Stimulated activated CD8-positive, alpha-beta memory T cell treated with anti-CD3 and anti-CD28 coated beads, Interleukin-7, amount 100 ng/mL, for 48 hours (primary cell): ENCODE measurements at places on chromosomes 3 and 15.

DNA sequence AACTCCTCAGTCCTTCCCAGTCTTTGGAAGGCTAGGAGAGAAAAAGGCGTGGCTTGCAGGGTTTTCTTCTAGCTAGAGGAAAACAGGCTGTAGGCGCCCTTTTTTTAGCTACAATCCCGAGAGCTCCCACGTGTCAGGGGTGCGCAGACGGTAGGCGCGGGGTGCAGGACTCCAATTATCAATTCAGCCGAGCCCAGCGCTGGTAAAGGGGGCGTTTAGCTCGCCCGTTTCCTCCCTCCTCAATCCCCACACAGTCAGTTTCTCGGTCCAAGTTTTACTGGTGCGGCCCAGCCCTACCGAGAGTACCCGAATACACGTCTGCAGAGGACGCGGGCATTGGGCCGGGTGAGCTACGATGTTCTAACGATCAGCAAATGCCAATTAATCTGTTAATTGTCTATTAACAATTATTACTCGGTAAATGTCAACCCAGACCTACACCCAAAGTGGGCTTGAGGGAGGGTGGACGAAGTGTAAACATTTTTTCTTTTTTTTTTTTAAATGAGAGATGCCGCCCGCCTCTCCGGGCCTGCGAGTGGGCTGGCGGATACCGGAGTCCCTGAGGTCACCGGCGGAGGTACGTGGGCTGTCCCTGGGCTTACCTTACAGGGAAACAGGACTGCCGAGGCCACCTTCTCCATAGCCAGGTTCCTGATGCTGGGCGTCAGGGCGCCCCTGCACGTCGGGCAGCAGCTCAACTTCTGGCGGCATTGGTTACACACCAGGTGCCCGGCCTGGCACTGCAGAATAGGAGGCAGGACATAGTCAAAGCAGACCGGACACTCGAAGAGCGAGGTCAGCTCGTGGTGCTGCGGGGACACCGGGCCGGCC lies 923 bp downstream of the SIAH2 start:
- no peak for DNase-seq

DNA sequence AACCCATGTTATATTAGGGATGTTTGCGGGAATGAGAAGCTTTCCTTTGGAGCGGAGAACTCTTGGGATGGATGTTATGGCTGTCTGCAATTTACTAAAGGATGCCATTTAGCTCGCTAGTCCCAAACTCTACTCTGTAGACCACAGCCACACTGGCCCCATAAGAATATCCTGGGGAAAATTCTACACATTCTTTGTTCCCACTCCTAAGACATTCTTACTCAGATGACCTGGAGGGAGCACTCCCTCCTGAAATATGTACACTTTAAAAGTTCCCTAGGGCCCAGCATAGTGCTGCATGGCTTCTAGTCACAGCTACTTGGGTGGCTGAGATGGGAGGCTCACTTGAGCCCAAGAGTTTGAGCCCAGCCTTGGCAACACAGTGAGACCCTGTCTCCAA lies 288.7 kb upstream of the RORA start:
- DNase-seq = no peak

- DNase-seq = no peak
Measured at GRCh38 chr3:49076646-49077045, 17.2 kb downstream of the QRICH1 start.

GRCh38 chr3:132160198-132160597 lies 125.4 kb upstream of the CPNE4 start:
- no peak for DNase-seq

DNA sequence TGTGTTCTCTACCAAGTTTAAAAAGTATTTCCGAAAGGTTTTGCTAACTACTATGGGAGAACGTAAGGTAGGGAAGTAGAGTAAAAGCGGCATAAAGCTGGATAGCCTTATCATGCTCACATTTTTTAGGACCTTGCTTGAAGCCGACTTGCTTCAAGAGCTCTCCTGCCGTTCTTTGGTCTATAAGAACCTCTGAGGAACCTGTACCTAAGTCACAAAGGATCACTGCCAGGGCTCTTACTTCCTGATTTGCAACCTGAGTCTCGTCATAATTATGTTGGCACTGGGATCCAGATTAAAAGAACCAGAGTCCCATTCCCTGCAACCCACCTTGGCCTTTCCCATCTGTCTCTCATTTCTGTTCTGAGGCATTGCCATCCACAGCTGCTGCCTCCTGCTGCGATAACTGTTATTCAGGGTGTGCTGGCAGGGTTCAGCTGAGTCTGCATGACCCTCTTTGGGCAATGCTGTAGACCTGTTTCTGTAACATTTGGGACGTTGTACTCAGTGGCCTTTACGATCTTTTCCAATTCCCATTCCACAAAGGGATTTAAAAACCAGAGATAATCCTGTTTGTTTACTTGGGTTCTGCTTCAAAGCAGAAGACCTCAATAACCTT lies 131.0 kb upstream of the UMPS start:
- no peak for DNase-seq

DNA sequence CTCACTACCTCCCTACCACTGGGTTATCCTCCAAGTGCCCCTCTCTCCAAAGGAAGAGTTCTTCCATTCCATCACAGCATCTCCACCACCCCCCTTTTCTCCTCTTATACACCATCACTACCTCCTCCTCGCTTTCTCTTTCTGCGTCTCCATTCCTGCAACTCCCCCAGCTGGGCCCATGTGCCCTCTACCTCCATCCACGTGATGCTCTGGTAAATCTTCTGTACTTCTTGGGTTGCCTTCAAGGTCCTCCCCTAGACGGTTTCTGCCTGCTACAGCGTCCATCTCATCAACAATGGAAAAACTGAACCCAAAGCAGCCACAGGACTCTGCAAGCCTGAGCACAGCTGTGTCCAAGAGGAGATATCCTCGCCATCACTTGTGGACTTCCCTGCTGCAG lies 129.5 kb upstream of the SLCO3A1 start:
- no peak for DNase-seq

DNA sequence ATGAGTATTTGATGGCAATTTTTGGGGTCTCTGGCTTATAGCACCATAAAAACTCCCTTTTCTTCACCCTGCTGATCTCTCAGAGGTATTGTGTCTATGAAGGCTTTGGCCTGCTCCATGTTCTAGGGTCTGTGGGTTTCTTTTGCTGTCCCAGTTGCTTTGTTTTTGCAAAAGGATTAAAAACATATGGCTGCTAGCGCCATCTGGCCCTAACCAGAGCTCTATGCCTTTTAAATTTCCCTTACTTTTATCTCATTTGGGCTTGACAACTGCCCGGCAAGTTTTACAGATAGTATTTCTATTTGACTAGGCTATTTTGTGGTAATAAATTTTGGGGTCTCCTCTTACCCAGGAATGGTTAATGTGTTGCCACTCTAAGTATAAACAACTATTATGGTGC lies 6.4 kb upstream of the GHRL start:
- DNase-seq = no peak

GRCh38 chr3:172321035-172321434 lies 127.2 kb downstream of the GHSR start:
- DNase-seq = no peak

- no peak for DNase-seq
Measured at GRCh38 chr15:29018120-29018805, 132.5 kb downstream of the APBA2 start.

DNA sequence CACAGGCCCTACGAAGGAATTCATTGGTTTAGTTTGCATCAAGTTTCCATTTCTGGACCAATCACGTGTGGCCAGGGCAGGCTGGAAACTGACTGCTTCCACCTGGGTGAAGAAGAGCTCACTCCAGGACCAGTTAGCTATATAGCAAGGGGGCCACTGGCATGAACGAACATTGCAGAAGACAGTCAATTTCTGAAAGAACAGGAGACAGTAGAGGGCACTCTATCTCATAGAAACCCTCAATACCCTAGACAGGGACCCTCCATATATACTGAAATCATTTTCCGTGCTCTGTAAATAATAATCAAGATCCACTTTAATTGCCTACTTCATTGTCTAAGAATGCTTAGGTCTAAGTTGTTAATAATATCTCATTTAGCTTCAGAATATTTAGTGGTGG lies 215.6 kb downstream of the CADPS start:
- no peak for DNase-seq

DNA sequence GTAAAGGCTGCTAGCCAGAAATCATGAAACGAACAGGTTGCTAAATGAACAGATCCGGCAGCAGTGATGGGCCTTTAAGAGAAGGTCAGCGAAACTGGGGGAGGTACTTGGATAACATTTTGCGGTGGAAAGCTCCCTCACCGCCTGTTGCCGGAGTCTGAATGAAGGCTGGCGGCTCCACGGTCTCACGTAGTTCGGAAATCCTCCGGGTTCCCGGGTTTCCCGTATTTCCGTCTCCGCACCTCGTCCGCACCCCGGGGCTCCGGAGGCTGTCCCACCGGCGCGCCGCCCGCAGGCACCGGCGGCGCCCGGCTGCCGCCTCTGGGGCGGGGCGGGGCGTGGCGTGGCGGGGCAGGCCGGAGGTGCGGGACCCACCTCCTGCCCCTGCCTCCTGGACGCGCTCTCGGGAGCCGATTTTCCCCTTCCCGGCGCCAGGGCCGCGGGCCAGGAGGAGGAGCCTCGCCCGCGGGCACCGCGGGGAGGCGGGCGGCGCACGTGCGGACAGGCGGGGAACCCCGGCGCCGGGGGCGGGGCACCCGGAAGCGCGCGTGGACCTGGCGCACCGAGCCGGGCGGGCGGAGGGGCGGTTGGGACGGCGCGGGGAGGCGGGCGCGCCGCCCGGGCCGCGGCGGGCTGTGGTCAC lies at the start of gene ZDHHC23:
Gene ZDHHC23 (plus strand): TSS at position 642 of the 643 bp plus-strand sequence. CDS start 790 bp downstream, outside the sequence.
- peak; percentile 45 for DNase-seq

- DNase-seq = no peak
Measured at GRCh38 chr3:107438671-107439070, 61.4 kb downstream of the CCDC54 start.

DNA sequence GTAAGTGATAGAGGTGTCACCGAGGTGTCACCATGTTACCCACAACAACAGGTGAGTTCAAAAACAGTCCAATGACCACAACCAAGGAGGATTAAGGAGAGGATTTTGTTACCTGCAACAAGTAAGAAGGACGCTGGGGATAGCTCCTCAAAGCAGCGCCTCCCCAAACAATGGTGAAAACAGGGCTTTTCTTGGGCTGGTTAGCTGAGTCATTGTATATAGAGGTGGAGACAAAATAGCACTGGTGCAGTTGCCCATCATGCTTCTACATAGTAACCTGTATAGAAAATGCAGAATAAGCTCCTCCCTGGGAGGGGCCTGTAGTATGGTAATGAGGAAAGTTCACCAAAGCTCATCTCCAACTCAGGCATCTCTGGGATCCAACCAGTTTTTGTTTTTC lies 116.9 kb upstream of the EIF1B start:
- no peak for DNase-seq

GRCh38 chr3:141875893-141876380 lies 506 bp upstream of the ATP1B3 start:
- no peak for DNase-seq

- DNase-seq = no peak
Measured at GRCh38 chr15:47975427-47975826, 145.4 kb upstream of the SLC24A5 start.

DNA sequence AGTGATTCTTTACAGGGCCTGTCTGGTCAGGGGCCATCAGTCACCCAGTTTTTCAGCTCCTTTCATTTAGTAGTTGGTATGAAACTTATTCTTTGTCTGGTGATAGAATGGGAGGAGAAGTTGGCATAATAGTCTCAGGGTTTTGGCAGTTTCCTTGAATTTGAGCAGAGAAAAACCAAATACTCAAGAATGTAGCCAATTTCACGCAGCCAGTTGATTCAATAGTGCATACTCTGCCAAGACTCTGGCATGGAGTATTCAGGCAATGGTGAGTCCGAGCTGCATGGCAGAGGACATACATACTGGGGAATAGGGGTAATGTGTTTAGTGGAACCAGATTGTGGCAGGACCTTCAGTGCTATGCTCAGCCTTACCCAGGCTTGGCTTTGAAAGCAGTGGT lies 118.3 kb downstream of the GALK2 start:
- no peak for DNase-seq

DNA sequence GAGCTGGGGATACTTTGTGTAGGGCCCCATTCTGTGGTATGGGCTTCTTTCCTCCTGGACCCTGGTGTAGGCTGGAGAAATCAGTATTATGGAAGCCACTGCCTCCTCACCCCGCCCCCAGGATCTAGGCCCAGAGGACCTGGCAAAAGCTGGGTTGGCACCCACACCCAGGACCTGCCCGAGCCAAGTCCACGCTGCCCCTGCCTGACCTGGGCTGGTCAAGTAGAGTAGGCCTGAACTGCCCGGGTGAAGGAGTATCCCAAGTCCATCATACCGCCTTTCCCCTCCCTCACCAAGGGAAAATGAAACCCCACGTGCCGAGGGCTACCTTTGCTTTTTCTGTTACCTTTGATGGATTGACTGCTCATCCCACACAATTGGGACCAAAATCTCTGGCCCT lies 37.7 kb upstream of the TRAK1 start:
- no peak for DNase-seq

- no peak for DNase-seq
Measured at GRCh38 chr3:159030886-159031679, 229.2 kb downstream of the MFSD1 start.

GRCh38 chr3:194282436-194283122 lies 68.5 kb downstream of the CPN2 start:
- DNase-seq = no peak

DNA sequence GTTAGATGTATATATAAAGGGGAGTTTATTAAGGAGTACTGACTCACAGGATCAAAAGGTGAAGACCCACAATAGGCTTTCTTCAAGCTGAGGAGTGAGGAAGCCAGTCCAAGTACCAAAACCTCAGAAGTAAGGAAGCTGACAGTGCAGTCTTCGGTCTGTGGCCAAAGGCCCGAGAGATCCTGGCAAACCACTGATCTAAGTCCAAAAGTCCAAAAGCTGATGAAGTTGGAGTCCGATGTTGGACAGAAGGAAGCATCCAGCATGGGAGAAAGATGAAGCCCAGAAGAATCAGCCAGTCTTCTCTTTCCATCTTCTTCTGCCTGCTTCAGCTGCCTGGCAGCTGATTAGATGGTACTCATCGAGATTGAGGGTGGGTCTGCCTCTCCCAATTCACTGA lies 107.5 kb downstream of the BCHE start:
- DNase-seq = no peak

DNA sequence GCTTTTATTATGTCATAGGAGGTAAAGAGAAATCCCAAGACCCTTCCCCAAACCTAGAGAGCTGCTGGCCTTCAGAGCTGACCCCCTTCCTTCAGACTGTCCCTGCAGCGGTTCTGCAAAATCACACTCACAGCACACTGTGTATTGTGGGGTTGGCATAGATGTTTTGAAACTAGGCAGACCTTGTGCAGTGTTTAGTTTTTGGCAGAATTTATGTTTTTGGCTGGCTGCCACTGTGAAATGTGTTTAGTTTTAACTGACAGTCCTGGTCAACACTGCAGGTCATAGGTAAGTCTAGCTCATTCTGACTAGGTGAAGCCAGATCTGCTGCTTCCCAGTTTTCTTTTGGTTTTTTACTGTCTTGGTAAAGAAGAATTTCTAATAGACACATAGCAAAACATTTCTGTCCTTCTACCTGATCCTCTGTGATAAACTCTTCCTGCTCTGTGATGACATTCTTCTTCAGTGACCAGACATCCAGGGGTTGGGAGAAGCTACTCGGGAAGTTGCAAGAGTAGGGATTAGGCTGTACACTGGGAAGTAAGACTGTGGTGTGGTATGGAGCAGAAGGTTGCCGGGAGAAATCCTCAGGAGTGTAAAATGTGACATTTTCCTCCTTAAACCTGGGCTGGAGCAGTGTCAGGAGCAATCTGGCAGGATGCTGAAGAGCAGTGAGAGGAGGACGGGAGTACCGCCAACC lies 209.6 kb upstream of the MCTP2 start:
- DNase-seq = no peak

GRCh38 chr3:69014022-69014580 lies 617 bp upstream of the EOGT start:
- no peak for DNase-seq

GRCh38 chr3:151460228-151460627 lies 633 bp downstream of the IGSF10 start:
- no peak for DNase-seq
